ENCODE measurements at places on chromosomes 4 and X.

- no peak for DNase-seq
Measured at GRCh38 chr4:96037705-96038104, 197.8 kb downstream of the PDHA2 start.

DNA sequence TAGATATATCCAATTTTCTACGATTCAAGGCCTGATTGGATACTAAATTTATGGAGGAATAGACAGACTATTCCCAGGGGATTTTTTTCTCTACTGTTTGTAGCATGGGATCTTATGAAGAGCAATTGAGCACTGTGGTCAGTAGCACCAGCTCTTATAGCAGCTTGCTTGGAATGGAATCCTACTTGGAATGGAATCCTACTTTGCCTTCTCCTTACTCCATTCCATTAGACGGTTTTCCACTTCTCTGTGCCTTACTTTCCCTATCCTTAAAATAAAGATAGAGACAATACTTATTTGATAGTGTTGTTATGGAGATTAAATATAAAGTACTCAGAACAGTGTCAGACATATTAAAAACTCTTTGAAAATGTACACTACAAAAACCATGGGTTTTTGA is 133.5 kb downstream of the BTC start:
- no peak for DNase-seq

DNA sequence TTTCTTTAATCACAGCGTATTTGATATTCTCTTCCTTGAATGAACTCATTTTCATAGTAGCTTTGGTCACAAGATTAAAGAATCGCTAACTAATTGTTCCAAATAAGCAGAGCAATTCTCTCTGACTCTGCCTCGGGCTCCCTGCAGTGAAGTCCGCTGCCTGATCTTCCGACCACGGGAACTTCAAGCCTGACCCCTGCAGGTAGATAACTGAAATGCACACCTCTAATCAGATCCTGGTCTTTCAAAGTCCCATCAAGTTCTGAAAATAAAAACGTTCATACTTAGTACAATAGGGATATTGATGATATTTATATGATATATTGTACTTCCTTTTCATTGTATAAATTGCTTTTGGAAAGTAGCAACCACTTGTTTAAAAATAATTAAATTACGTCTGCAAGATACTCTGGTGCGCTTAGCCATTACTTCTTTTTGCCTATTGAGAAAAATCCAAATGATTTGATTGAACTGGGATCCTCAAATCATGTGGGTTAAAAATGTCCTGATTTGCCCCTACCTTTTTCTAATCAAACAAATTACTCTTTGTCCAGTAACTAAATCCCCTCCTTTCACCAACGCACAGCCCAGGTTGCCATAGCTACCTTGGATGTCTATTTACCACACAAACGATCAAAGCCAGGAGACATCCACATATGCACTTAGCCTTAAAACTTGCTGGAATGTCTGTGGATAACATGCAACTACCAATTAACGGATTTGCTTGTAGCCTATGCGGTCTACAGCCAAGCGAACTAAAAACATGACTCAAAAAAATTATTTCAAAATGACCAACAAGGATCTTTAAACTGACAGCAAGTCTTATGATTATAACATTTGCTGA is 4.2 kb downstream of the MID1 start:
- peak; percentile 37 for DNase-seq

DNA sequence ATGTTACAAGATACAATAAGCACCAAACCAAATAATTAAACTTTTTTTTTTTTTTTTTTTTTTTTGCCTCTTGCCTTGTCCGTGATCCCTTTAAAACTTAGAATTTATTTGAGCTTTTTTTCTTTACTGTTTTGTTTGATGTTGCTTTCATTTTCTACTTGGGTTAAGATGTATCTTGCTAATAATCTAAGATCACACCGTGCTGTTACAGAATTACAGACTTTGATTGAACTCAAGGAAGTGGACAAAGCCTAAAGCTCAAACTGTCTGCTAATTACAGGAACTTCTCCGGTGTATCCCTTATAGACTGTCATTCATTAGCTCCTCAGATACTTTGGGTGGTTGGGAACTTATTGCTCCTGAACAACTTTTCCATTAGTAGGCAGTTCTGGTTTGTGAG is 26.5 kb downstream of the STIM2 start:
- no peak for DNase-seq

DNA sequence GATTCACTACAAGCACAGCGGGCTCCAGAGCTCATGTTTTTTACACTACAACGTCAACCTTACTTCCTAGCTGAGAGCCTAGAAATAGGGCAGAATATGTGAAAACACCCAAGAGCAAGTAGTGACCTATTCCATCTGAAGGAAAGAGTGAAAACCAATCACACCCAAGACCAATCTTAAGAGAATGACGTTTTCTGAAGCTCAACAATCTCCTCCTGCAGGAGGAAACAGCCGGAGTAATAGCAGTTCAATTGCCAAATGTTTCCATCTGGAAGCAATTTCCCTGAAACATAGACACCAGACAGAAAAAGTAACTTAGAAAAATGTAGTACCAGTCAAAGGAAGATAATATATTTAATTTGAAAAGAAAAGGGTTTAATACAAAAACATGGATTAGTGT is 142.4 kb downstream of the ANXA5 start:
- DNase-seq: no peak

GRCh38 chr4:41285202-41285863 is 28.6 kb downstream of the UCHL1 start:
- DNase-seq: no peak

- peak; percentile 40 for DNase-seq
Measured at GRCh38 chr4:16721613-16722291, 176.7 kb downstream of the LDB2 start.

GRCh38 chrX:67780694-67781109 is 236.9 kb downstream of the AR start:
- peak; percentile 87 for DNase-seq

GRCh38 chr4:152112887-152113286 is 352.1 kb upstream of the GATB start:
- no peak for DNase-seq

DNA sequence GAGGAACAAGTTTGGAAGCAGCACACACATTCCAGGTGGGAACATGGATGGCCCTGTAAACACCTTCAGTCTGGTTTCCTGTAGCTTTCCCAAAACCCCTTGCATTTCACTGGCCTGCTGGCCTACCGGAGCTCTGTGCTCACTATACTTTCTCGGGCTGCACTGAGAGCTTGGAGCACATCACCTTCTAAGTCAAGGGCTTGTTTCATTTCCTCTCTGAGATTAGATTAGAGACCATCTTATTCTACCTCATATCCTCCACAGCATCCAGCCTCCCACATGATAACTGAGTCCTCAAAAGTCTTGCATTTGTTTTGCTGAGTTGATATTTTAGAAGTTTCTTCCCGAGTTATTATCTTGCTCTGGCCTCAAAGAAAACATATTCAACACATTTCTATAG is 147.7 kb downstream of the RASL11B start:
- no peak for DNase-seq

GRCh38 chr4:109969919-109970318 is 57.2 kb downstream of the EGF start:
- DNase-seq: no peak

DNA sequence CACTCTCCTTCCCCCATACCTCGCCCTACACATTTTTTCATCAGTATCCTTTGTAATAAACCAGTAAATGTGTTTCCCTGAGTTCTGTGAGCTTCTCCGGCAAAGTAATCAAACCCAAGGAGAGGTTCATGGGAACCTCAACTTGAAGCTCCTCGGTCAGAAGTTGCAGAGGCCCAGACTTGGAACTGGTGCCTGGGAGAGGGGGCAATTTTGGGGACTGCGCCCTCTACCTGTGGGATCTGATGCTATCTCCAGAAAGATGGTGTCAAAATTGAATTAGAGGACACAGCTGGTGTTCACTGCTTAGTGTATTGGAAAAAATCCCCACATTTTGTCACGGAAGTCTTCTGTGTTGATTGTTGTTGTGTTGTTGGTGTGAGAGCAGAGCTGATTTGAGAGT is 70.6 kb downstream of the ATP11C start:
- no peak for DNase-seq

DNA sequence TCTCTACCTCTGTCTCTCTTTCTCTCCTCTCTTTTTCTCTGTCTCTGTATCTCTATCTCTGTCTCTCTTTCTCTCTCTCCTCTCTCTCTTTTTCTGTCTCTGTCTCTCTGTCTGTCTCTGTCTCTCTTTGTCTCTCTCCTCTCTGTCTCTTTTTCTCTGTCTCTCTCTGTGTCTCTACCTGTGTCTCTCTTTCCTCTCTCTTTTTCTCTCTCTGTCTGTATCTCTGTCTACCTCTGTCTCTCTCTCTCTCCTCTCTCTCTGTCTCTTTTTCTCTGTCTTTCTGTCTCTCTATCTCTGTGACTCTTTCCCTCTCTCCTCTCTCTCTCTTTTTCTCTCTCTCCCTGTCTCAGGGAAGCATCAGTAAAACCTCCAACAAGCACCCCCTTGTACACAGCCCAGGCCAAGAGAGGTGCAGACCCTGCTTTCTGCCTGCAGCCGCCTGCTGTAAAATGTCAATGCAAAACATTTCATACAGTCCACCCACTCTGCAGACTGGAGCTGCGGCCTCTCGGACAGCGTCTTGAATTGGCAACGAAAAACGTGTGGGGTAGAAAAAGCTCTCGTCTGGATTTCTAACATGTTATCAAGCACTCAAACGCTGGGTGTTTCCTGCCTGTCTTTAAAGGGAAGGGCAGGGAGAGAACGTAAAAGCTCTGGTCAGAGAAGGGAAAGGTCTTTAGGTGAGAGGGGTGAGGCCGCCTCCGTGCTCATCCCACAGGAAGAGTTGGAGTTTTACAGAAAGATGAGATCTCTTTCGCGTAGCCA is 3.7 kb upstream of the SHOX start:
- no peak for DNase-seq

DNA sequence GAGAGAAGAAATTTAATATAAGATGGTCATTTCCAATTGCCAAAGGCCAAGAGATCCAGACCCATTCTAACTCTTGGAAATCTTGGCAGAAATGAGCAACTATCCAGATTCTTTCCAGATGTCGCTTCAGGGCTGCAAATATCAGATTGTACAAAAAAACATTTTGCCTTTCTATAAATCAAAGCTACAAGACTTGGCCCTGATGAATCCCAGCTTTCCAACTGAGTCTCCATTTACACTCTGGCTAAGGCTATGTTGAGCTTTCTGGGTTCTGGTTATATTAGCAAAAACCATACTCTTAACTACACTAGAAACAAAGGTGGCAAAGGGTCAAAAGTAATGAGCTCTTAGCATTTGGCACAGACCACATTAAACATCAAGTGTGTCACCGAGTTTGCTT is 345.8 kb downstream of the OPHN1 start:
- DNase-seq: no peak

- DNase-seq: no peak
Measured at GRCh38 chr4:30172416-30172815, 547.8 kb upstream of the PCDH7 start.

- DNase-seq: no peak
Measured at GRCh38 chrX:65537229-65537628, 2.6 kb upstream of the LAS1L start.

DNA sequence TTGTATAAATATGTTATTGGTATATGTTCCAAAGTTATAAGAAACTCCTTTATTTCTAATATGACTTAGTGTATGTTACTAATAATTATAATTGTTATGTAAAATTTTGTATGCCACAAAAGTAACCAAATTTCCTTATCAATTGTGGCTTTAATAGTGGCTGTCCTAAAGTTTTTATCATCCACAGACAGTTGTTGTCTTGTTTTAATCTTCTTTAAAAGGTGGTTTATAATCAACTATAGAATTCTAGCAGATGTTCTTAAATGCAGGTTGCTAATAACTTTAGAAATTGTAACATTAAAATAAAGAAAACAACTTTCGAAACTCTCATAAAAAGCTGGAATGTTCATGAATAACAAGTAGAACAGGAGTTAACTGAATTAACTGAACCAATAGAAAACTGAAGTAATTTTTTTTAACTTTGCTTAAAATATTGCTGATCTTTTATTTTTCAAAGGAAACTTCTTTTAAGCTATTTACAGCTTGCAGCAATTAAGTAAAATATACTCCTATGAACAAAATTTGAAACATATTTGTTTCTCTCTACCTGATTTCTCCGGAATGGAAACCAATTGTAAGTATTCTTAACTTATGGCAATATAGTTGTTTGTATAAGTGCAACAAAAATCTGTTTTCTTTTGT is 24.3 kb downstream of the HSD17B11 start:
- DNase-seq: no peak

DNA sequence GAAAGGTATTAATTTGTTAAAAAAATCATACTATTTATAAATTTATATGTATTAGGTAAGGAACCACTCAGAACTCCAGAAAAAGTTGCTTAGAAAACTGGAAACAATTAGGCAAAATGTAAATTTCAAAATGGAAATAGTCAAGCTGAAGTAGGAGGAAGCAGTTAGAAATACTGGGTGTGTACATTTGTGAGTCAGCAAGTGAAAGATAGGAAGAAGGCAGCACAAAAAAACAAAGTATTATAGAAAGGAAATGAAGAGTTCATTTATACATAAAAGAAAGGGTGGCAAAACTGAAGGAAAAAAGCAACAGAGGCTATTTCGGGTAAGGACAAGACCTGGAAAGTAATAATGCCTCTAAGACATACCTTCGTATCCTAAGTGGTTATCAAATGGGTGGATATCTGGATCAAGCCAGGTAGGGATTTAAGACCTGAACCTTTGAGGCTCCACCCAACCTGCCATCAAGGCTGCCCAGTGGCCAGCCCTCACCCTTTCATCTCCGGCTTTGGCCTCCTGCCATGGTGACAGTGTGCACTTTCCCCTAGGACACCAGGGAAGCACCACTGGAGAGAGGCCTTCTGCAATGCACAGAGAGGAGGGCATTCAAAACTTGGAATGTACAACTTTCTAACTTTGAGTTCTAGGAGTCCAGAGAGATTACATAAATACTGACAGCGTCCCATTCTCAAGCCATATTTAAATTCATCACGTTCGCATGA is at the start of gene LRRC66:
TSS of gene LRRC66 (minus strand) at position 428 of the 722 bp plus-strand sequence. CDS start 2,750 bp downstream, outside the sequence.
- no peak for DNase-seq

- peak; percentile 66 for DNase-seq
Measured at GRCh38 chrX:40651620-40652223, 4.4 kb upstream of the CXorf38 start.

- no peak for DNase-seq
Measured at GRCh38 chrX:36908801-36909675, 99.1 kb upstream of the FAM47C start.

- peak; percentile 31 for DNase-seq
Measured at GRCh38 chr4:102868153-102868780, 525 bp upstream of the CISD2 start.

DNA sequence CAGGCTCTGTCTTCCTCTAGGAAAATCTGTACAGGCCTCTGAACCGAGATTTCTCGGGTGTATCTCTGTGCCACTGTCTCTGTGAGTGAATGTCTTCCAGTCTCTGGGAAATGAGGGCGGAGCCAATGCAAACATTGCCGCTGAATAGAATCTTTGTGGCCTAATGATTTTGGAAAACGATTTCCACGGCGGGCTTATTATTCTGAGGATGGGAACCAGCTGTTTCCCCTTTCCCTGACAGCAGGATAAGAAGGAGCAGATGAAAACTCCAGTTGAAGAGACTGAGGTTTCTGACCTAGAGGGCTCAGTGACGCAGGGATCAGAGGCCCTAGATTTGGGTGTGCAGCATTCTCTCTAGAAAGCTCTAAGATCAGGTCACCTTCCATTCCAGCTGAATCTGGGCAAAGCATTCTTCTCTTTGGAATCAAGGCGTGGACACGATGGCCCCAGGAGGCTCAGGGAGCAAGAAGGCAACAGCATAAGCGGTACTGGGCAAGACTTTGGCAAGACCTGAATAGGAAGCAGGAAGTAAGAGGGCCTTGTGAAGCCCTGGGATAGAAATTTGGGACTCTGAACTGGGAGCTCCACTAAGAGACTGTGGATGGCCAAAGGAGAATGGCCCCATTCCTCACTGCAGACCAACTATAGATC is 47.3 kb downstream of the PJA1 start:
- DNase-seq: no peak

All from left cardiac atrium (tissue), 4 donors.